ENCODE measurements at places on chromosomes 3 and 15. TPM values are rescaled to one million over a fixed set of nuclear protein-coding genes. Genes with fewer than 3 reads are reported as not detected.

GOLGA6D gene
- total RNA-seq = not detected

ALDH1A3 gene
- total RNA-seq = 53.0 TPM

GOLGA6B gene
- not detected for total RNA-seq

ISL2 gene
- total RNA-seq = 0.49 TPM

CKMT1A gene
- total RNA-seq = not detected

SI gene
- not detected for total RNA-seq

SPTBN5 gene
- 0.16 TPM for total RNA-seq

ALG3 gene
- 46.8 TPM for total RNA-seq

SPTSSB gene
- not detected for total RNA-seq

PP2D1 gene
- total RNA-seq = not detected

SLC33A1 gene
- 36.1 TPM for total RNA-seq

KLHL24 gene
- 23.3 TPM for total RNA-seq

CP gene
- total RNA-seq = 14.1 TPM

FOXL2 gene
- not detected for total RNA-seq

GOLGA6L7 gene
- not detected for total RNA-seq

TRAT1 gene
- total RNA-seq = not detected

THSD4 gene
- 12.6 TPM for total RNA-seq

ARGFX gene
- total RNA-seq = not detected

COLQ gene
- 1.3 TPM for total RNA-seq

ACVR2B gene
- 1.1 TPM for total RNA-seq

FGF7 gene
- 3.2 TPM for total RNA-seq

TNFAIP8L3 gene
- total RNA-seq = 3.8 TPM

NOP10 gene
- total RNA-seq = 227 TPM

ACTC1 gene
- total RNA-seq = not detected

FSTL1 gene
- total RNA-seq = 1,234 TPM

FSIP1 gene
- total RNA-seq = 0.97 TPM

CCR3 gene
- not detected for total RNA-seq

LRTM1 gene
- total RNA-seq = not detected

ZNF860 gene
- total RNA-seq = 0.32 TPM

REC114 gene
- not detected for total RNA-seq

ATP1B3 gene
- total RNA-seq = 102 TPM

TPRG1 gene
- total RNA-seq = 5.8 TPM

ACP3 gene
- 1.5 TPM for total RNA-seq

C3orf22 gene
- total RNA-seq = not detected

CRABP1 gene
- total RNA-seq = not detected

IGSF10 gene
- 3.4 TPM for total RNA-seq

MYRIP gene
- total RNA-seq = 0.54 TPM

CCNB2 gene
- total RNA-seq = 22.2 TPM
